ENCODE measurements at places on chromosomes 1 and 21. TPM values are rescaled to one million over a fixed set of nuclear protein-coding genes. Genes with fewer than 3 reads are reported as not detected.

Gene GBP5
- total RNA-seq: 0.33 TPM

Gene PCAT6
- total RNA-seq: not detected

DNA sequence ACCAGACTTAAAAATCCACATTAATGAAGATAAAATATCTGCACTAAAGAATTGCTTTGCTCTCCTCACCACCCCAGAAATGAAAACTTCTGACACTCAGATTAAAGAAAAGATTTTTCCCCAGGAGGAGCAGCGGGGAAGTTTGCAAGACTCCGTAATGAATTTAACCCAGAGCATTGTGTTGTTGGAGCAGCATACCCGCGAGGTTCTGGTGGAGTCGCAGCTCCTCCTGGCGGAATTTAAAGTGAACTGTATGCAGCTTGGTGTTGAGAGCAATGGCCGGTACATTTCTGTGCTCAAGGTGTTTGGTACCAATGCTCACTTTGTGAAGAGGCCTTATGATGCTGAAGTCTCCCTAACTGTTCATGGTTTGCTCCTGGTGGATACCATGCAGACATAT lies 46.4 kb downstream of the VPS13D start:
- no peak for DNase-seq

- no peak for DNase-seq
These were observed 598.2 kb downstream of the MATN1 start for GRCh38 chr1:30125021-30125820.

DNA sequence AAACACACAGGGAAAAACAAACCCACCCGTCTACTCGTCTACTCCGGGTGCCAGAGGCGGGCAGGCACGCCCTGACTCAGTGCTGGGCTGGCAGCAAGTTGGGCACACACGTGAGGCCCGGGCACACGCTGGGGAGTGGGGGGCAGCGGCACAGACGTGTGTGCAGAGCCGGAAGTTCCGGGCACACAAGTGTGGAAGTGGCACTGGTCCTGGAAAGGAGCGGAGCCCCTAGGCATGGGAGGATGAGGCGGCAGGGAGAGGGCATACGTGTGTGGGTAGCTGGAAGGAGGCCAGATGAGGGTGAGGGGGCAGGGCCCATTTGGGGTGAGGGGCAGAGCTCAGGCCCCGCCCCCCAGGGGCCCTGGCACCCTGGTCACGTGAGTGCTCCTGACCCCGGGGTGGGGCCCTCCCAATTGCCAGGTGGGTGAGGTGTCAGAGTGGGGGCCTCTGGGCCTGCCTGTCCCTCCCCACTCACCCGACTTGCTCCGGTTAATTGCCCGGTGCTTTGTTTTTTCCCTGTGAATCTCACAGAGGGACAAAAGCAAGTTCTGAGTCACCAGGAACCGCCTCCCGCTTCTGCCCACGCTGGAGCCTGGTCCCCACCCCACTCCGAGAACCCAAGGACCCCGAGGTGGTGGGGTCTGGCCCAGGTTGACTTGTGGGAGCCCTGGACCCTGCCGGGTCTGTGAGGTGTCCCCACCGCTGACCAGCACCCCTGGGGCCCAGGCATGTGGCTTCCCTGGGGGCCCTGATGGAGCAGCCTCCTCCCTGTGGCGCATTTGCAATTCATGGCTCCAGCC lies 104.8 kb upstream of the CASZ1 start:
- no peak for DNase-seq

All from spinal cord (tissue), 10 donors.